ENCODE measurements at places on chromosomes 2 and 18.

DNA sequence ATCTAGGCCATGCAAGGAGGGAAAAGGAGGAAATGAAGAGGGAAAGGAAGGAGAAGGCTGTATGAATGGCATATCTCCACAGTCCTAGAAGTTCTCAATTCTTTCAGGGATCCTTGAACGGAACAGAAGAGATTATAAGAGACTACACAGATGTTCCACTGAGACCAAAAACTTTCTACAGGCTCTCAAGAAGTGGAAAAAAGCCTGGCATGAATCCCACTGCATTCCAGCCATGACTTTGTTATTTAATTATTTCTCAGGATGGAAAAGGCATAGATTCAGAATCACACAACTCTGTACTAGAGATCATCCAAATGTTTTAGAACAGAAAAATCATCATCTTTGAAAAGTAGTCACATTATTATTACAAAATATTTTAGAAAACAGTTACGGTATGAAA is 131.7 kb upstream of the CDH20 start:
- DNase-seq: no peak

GRCh38 chr18:51164342-51164741 is 33.1 kb downstream of the MEX3C start:
- DNase-seq: no peak

GRCh38 chr2:241952816-241953215 is 83.3 kb downstream of the RTP5 start:
- DNase-seq: no peak

DNA sequence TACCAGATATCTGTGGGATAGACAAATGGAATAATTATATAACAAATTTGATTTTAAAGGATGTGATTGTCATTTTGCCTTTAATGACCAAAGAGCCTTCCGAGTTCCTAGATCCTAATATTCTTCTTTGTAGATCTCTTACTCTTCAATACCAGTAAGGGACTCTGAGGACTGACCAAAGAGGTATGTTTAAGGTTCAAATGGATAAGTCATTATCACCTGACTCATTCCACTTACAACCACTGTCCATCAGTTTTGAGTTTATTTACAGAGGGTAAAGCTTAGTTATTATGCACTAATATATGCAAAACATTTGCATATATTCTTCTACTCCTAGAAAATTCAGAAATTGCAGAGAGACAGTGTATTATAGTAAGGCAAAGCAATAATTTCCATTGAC is 62.7 kb downstream of the CCDC148 start:
- no peak for DNase-seq

GRCh38 chr2:158753641-158754611 is 41.2 kb upstream of the DAPL1 start:
- peak; percentile 18 for DNase-seq

GRCh38 chr2:236113948-236114347 is 54.2 kb downstream of the GBX2 start:
- no peak for DNase-seq

DNA sequence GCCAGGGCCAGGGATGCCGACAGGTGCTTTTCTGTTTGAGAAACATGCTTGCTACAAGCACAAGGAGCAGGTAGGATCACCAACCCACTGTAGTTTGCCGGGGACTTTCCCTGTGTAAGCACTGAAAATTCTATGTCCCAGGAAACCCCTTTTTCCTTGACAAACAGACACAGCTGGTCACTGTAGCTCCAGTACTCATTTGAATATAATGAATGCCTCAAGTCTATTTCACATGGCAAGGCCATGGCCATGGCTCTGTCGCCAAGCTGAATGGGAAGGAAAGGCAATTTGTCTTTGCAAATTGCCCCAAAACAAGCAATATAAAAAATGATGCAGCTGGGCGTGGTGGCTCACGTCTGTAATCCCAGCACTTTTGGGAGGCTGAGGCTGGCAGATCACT is 49.6 kb upstream of the IGFBP2 start:
- DNase-seq: no peak

DNA sequence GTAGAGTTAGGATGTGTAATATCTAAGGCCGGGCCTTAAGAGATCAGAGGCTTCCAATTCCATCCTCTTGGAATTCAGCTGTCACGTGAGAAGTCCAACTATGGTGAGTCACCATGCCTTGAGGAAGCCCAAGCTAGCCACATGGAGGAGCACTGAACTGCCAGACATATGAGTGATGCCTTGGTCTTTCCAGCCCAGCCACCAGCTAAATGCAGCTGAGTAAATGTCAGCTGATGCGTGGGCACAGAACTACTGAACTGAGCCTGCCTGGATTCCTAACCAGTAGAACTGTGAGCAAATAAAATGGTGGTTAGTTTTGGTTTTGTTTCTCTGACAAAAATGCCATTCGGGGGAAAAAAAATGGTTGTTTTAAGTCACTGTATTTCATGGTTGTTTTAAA is 153.7 kb upstream of the SERTAD2 start:
- DNase-seq: no peak

- DNase-seq: no peak
Observed at GRCh38 chr2:17538022-17538843, 2.3 kb upstream of the VSNL1 start.

DNA sequence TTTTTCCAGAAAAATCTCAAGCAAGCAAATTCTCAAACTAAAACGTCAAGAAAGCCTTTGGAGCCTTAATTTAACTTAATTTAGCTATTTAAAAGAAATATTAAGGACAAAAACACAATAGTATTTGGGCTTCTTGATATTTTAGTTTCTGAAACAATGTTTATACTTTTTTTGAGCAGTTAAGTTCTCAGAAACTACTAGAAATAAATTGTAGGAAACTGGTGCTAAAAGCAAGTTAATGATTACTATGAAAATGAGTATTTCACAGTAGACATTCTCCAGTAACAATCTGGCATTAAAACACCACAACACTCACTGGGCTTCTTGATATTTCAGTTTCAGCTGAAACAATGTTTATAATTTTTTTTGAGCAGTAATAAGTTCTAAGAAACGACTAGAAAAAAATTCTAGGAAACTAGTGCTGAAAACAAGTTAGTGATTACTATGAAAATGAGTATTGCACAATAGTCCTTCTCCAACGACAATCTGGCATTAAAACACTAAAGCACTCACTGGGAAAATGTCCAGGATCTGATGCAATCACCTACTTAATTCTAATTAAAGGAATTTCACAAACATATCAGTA is 45.1 kb downstream of the TRAK2 start:
- DNase-seq: no peak

- no peak for DNase-seq
Observed at GRCh38 chr2:199315299-199316179, 142.2 kb downstream of the SATB2 start.

Measured in memory B cell (primary cell).